ENCODE measurements at places on chromosomes 5 and 9.

DNA sequence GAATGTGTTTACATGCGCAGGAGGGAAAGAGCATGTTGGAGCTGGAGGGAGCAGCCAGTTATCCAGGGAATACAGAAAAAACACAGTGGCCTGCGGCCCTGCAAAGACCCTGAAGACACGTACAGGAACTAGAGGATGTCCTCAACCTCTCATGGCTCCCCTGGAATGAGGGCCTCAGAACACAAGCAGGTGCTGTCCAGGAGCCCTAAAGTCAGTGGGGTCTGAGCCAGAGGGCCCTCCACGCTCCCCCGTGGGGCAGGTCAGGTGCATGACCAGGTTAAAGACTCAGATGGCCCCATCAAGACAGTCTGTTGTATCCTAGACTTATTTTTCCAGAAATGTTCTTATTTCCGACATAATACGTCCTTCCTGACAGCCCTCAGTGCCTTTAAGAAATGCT lies 106.9 kb downstream of the ROR2 start:
- DNase-seq: no peak

- DNase-seq: no peak
Observed at GRCh38 chr5:174356536-174356935, 311.0 kb downstream of the NSG2 start.

GRCh38 chr9:120477534-120478001 lies 102.4 kb downstream of the CDK5RAP2 start:
- DNase-seq: no peak

GRCh38 chr5:170408877-170409660 lies 19.9 kb upstream of the KCNMB1 start:
- no peak for DNase-seq

GRCh38 chr9:27665136-27665535 lies 91.9 kb upstream of the C9orf72 start:
- DNase-seq: no peak

GRCh38 chr9:72749276-72749675 lies 203.6 kb downstream of the ALDH1A1 start:
- no peak for DNase-seq

GRCh38 chr9:21681641-21682040 lies 120.8 kb upstream of the MTAP start:
- DNase-seq: no peak

DNA sequence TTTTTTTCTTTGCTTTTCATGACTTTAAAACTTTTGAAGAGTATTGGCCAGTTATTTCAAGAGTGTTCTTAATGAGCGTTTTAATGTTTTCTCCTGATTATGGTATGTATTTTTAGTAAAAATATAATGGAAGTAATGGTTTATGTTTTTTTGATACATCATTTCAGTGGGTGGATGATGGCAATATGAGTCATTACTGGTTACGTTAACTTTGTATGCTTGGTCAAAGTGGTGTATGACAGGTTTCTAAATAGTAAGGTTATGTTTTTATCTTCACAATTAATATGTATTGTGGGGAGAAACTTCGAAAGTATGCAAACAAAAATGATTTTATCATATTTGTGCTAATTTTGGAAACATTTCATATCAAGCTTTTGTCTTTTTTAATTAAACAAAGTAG lies 176.7 kb upstream of the PRDM9 start:
- no peak for DNase-seq

- no peak for DNase-seq
Observed at GRCh38 chr5:140734354-140734753, 34.1 kb downstream of the ZMAT2 start.

DNA sequence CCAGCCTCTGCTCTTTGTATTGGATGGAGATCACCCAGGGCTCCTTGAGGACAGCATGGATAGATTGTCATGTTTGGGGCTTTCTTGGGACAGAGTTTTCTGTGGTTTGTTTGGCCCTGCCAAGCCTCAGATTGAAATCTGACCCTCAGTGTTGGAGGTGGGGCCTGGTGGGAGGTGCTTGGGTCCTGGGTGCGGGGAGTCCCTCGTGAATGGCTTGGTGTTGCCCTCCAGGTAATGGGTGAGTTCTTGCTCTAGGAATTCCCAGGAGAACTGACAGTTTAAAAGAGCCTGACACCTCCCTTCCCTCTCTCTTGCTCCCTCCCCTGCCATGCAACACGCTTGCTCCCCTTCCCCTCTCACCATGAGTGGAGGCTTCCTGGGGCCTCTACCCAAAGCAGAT lies 48.6 kb upstream of the OLFM1 start:
- DNase-seq: no peak

DNA sequence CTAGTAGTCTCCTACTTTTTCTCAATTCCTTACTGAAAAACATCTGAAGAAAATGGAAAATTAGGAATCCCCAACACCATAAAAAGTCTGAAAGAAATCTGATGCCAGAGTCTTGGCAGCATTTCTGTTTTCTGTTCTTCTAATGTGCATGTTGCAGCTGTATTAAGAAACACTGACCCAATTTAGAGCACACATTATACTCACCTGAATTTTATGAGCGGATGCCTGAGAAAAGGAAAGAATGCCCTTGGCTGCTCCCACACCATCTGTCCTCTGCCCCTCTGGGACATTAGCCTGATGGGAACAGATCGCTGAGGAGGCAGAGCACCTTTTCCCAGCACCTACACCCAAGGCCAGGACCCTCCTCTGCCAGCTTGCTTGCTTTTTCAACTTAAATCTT lies 14.1 kb upstream of the ANP32B start:
- DNase-seq: no peak

GRCh38 chr5:148443998-148444397 lies 60.2 kb downstream of the FBXO38 start:
- DNase-seq: no peak

DNA sequence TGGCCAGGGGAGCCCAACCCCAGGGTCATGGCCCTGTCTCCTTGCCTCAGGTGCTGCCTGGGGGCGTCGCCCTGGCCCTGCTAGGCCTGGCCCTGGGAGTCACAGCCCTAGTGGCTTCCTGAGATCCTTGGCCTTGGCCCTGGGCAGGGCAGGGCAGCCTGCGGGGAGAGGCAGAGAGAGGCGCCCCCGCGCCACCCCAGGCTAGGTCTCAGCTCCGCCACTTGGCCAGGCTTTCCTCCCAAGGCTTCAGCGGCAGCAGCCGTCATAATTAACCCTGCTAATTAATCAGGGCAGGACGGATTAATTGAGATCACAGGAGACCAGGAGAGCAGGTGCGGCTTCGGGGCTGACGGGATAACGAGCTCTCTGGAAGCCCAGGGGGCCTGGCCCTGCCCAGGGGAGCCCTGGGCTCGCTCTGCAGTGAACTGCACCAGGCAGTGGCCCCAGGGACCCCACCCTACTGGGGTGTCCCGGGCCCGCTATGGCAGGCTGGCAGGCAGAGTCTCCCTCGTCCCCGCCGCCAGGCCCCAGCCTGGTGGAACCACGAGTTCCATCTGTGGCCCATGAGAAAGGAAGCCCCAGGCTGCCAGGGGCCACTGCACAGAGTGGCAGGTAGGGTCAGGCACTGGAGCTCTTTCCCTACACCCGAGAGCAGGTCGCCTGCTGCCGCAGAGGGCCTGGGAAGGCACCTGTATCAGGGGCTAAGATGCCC lies 269.6 kb downstream of the PBX3 start:
- no peak for DNase-seq

DNA sequence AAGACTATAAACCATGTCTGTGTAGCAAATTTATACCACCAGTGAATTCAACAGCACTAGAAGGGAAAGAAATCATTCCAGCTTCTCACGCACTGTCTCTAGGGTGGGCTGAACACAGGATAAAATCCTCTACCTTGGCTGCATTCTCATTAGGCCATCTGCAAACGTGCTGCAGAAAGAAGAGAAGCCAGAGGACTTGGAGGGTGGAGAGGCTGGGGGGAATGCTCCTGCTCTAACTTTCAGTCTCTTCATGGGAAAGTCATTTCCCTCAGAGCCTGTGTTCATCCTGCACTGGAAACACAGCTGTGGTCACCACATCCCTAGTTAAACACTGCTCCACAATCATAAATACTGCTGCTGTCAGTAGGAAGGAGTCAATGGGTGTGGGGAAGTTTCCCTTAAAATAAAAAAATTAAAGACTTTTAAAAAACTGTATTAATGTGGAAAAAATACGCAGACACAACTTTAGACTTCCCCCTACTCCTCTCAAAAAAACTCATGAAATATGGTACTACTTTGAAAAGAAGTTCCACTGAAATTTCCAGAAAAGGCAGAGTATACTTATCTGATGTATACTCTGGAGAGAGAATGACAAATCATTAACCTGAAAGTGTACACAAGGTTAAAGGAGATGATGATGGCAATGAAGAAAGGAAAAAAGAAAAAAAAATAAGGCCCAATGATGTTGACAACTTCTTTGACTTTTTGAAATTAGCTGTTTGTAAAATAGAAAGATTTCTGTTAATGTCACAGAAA lies 46.8 kb downstream of the LHFPL2 start:
- no peak for DNase-seq

- DNase-seq: no peak
Observed at GRCh38 chr9:31848505-31849285, 535.7 kb upstream of the ACO1 start.

Measured in stimulated activated CD4-positive, alpha-beta T cell treated with anti-CD3 and anti-CD28 coated beads, TNF-alpha, amount 100 ng/mL, for 1 hour (primary cell).